GM10248 (cell line): ENCODE measurements at places on chromosomes 5 and 9.

- no peak for DNase-seq
Observed at GRCh38 chr9:87564111-87564510, 66.4 kb downstream of the DAPK1 start.

DNA sequence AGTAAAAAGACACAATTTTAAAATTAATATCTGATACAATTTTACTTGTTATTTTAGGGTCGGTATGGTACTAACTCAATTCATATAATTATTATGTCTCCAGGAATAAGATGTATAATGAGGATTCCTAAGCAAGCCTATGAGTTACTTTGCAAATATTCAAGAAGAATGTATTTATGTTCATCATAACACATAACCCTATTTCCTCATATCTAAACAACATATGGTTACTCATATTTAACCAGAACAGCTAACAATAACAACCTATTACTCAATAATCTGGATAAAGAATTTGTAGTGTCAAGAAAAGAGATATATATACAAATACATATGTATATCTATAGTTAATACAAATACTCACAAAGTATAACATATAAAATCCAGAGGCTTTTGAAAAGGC, 285.9 kb downstream of the ARL15 start:
- no peak for DNase-seq

DNA sequence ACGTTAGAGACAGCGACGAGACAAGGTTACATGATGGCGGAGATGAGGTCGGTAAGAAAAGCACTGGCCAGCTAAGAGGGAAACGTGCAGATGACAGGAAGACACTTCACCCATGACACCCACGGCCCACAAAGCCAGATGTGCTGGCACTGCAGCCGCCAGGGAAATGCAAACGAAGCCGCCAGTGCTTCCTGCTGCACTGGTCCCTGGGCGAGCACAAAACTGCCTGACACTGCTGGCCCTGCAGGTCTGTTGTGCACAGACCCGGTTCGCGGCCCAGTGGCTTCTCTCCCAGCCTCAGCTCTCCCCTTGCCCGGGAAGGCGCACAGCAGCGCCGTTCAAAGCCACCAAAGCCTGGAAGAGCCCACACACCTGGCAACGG, 20.3 kb downstream of the QSOX2 start:
- DNase-seq = peak; percentile 59

GRCh38 chr5:63094730-63095129, 516.1 kb downstream of the LRRC70 start:
- no peak for DNase-seq

DNA sequence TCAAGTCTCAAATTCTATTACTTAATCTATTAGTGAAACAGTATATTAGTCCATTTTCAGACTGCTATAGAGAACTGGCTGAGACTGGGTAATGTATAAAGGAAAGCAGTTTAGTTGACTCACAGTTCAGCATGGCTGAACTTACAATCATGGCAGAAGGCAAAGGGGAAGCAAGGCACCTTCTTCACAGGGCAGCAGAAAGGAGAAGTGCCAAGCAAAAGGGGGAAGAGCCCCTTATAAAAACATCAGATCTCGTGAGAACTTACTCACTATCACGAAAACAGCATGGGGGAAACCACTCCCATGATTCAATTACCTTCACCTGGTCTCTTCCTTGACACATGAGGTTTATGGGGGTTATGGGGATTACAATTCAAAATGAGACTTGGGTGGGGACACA, 67.9 kb upstream of the CHSY3 start:
- no peak for DNase-seq

- DNase-seq = no peak
Observed at GRCh38 chr5:159943326-159943725, 27.0 kb downstream of the ADRA1B start.

DNA sequence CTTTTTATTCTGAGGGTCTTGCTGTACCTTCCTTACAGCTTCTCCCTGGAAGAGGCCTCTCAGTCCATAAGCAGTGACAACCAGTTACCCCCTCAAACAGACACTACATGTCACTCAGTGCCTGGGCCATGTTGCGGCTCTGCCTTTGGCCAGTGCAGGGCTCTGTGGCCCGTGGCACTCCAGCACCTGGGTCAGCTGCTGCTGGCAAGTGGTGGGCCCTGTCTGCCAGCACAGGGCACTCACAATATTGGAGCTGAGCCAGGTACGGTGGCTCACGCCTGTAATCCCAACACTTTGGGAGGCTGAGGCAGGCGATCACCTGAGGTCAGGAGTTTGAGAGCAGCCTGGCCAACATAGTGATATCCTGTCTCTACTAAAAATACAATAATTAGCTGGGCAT, 24.2 kb downstream of the DAP start:
- no peak for DNase-seq

DNA sequence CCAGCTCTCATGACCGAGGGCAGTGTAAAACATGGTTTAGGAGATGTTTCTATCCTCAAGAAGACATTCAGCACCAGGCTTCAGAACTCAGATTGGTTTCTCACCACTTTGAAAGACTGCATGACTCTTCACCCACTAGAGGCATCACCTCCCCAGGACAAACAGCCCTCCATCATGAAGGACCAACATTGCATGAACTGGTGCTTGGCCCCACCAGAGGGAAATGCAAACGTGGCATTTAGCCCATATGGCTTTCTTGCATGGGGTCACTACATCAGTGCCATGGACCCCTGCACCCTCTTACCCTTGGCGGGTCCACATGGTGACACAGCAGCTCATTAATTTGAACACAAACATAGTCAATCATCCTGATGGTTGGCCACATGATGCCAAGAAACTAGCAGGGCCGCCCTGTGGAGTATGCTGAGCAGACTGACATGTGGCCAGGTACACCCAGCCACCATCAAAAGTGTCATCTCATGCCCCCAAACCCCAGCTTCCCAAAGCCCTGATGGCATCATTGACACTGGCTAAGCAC, 129.5 kb upstream of the FSTL4 start:
- DNase-seq = no peak

GRCh38 chr5:178551059-178551458, 39.1 kb downstream of the COL23A1 start:
- DNase-seq = no peak

GRCh38 chr5:71778678-71779276, 59.7 kb downstream of the CARTPT start:
- DNase-seq = no peak

DNA sequence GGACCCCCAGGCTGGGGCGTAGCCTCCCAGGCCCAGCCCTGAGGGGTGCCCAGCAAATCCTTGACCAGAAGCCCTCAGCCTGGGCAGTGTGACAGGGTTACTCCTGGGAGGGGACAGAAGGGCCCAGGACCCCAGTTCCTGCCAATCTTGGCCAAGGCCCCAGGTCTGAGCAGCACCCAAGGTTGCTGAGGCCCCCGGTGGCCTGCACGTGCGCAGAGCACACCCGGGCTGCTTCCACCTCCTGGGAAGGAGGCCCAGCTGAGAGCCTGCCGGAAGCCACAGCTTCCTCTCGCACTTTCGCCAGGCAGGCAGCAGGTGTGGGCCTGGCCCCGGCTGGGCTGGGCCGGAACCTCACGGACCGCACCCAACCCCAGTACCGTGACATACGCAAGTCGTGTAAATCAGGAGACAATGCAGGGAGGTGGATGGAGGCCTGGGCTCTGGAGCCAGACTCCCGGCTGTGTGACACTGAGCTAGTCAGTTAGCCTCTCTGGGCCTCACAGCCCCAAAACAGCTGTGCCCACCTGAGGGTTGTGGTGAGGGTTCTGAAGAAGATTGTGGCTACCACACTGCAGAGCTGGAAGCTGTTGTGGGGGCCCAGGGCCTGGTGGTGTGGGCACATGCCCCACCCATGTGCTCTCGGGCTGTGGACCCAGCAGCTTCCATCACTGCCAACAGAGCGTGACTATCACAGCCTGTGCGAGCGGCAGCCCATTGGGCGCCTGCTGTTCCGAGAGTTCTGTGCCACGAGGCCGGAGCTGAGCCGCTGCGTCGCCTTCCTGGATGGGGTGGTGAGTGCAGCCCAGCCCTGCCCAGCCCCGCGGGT, 5.1 kb downstream of the GRK6 start:
- DNase-seq = peak; percentile 59

DNA sequence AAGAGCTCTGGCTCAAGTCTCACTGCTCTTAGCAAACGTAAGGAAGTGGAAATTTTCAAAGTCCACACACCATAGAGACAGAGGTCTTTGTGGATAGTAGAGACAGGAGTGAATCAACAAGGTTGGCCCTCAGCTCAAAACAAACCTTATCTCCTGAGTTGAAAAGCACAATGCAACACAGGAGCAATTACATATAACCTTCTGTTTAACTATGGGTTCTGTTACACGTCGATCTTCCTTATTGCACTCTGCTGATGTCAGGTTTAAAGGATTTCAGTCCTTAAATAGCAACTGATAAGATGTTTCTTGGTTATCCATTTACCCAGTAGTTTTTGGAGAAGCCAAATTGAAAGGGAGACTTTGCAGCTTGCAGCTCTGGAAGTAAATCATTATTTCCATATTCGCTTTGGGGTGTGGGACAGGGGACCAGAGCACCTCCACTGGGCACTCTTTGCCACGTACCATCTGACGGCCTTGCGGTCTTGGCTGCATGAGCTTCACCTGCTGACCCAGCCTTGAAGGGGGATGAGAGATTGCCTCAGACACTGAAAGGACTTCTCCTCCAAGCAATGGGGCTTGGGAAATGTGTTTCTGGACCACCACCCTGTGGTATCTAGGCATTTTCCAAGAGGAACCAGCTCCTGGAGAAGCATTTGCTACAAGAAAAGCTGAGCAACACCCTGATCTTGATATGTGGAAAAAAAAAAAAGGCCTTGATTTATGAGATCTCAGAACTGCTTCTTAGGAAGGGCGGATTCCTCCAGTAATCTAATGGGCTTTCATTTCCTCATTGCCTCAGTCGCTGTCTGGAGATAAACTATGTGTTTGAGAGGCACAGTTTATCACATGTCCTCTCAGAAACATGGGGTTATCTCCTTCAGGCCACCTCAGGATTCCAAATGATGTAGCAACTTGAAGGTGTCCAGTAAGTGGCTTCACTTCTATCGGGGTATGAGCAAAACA, 56.2 kb upstream of the ZNF622 start:
- no peak for DNase-seq

DNA sequence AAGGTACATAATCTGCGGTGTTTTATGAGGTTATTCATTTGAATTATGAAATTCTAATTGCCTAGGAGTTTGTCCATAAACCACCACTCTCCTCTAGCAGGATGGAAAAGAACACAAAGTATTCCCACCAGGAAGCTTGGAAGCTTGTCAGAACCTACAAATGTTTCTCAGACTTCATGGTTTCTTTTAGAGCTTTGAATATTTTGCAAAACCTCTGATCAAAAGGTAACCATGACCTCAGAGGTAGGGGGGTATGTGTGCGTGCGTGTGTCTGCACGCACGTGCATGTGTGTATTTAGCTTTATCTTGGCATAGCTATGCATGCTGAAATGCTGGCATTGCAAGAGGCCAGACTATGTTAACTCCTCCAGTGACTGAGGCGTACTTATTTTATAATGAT, 847.0 kb downstream of the TLE1 start:
- DNase-seq = no peak

DNA sequence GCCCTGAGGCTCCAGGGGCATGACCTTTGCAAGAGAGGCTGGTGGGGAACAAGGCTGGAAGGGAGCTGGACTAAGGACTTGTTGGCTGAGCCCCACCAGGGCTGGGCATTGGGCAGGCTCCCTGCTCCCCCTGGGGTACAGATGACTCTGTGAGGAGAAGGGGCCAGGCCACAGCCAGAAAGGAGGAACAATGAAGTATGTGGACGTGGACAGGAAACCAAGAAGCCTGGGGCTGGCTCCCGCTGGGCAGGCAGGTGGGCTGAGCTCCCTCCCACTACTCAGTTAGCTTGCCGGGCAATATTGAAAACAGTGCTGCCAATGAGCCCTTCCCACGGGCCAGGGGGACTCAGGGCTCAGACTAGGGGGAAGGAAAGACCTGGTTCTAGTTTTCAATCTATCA, 66.1 kb upstream of the SPTLC1 start:
- DNase-seq = no peak

GRCh38 chr5:129398026-129398678, 61.9 kb upstream of the ADAMTS19 start:
- DNase-seq = no peak

GRCh38 chr5:96816411-96816939, 8.7 kb upstream of the ERAP1 start:
- DNase-seq = no peak

DNA sequence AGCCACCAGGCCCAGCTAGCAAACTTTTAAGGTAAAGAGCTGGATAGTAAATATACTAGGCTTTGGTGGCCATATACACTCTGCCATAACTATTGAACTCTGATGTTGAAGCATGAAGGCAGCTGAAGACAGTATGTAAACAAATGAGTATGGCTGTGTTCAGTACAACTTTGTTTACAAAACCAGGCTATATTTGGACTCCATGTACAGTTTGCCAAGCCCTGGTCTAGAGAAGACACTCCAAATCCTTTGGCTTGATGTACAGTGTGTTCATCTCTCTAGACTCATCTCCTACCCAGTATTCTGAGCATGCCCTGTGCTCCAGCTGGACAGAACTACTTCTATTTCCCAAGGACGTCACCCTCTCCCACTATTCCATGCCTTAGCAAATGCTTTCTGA, 54.3 kb upstream of the MEGF10 start:
- no peak for DNase-seq

GRCh38 chr5:103793595-103794182, 231.1 kb upstream of the NUDT12 start:
- DNase-seq = no peak

DNA sequence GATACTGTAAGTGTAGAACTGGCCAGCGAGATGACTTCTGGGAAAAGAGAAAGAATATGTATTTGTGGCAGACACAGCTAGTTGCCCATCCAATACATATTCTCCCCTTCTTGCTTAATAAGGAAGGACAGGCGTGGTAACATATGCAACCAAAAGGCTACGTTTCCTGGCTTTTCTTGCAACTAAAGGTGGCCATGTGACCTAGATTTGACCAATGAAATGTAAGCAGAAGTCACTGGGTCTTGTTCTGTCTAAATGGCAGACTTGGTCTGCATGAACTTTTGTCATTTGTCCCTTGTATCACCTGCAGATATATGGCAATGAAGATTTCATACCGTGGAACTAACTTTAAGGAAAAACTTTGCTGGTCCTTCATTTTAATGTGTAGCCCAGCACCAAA, 183.8 kb downstream of the CDH12 start:
- no peak for DNase-seq

DNA sequence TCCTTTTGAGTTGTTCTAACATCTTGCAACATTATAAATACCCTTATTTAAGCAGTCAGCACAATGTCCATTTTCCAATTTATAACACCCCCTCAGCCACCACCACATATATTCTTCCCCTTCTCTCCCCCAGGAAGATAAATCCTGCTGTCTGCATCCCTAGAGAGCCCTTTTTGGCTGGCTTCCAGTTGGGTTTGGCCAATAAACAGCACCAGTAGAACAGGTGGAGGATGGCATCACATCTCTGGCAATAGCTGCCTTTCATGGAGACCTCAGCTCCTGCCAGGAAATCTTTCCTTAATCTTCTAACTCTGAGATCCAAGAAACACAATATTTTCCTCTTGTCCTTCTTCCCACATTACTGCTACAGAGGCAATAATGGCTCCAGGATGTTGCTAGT, 53.7 kb downstream of the TRIM36 start:
- no peak for DNase-seq
